H1 (cell line): ENCODE measurements at places on chromosomes 4 and X. TPM values are rescaled to one million over a fixed set of nuclear protein-coding genes. Genes with fewer than 3 reads are reported as not detected.

GRCh38 chr4:921830-922331, 10.2 kb downstream of the GAK start:
- DNase-seq, result no peak

Gene C4orf36
- 1.5 TPM in 2 replicates for total RNA-seq

Gene FAAH2
- 4.1 and 4.4 TPM in 2 replicates for total RNA-seq

GRCh38 chrX:130524476-130525194, 122.8 kb downstream of the RBMX2 start:
- DNase-seq, result no peak

Gene SLC9B2
- 5.2 and 5.9 TPM in 2 replicates for total RNA-seq

DNA sequence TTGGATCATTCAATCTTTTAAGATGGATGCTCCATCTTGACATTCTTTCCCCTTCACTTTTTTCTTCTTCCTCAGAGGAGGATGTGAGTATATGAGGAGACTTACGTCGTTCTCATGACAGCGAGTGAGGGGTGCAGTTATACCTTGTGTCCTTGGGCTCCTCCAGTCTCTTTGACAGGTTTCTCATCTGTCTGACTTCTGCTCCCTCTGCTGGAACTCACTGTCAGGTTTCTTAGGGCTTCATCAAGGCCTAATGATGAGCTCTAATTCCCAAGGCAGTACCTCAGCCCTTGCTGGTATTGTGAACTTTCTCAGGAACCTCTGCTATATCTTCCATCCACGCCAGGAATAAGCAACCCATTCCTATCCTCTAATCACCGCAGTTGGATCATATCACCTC, 237.8 kb upstream of the ADGRL3 start:
- no peak for DNase-seq

Gene BEX4
- 45.1 TPM in 2 replicates for total RNA-seq

Gene ADH1B
- total RNA-seq, result not detected in 2 replicates

GRCh38 chrX:85569686-85570085, 190.2 kb upstream of the POF1B start:
- no peak for DNase-seq

- DNase-seq, result no peak
Observed at GRCh38 chr4:42653626-42654560, 3.0 kb downstream of the ATP8A1 start.

- no peak for DNase-seq
Observed at GRCh38 chr4:83604321-83604720, 68.4 kb downstream of the GPAT3 start.

DNA sequence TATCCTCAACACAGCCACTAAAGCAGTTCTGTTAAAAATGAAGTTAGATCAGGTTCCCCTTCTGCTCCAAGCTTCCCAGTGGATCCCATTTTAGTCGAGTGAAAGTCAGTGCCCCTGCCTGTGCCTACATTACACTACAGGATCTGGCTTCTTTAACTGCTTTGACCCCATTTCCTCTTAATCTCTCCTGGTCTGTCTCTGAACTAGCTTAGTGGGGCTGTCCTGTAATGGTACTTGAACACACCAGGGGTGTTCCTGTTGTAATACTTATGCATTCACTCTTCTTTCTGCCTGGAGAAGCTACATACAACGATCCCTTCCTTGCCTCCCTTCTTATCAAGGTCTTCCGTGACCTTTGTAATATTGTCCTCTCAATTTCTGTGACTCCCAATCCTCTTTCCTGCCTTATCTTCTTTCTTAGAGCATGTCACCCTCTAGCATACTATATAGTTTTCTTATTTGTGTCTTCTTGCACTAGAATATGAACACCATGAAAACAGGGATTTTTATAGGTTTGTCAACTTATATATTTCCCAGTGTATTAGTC, 16.7 kb downstream of the ARSJ start:
- DNase-seq, result no peak

DNA sequence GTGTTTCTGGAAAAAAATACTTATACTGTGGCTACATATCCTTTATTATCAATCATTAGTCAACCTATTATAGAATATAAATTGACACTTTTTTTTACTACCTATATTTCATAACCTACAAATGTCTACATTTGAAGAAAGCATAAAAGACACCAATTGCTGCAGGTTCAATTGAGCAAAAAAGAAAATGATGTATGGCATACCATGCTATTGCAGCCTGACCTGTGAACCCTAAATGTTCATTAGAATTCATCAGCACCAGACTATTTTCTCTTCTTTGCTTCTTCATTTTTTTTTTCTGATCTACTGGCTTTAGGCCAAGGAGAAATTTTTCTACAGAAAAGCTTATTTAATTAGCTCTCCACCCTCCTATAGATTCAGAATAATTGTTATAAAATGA, 1628.2 kb upstream of the IGFBP7 start:
- no peak for DNase-seq

Gene CHRDL1
- total RNA-seq, result 15.6 and 17.4 TPM in 2 replicates

DNA sequence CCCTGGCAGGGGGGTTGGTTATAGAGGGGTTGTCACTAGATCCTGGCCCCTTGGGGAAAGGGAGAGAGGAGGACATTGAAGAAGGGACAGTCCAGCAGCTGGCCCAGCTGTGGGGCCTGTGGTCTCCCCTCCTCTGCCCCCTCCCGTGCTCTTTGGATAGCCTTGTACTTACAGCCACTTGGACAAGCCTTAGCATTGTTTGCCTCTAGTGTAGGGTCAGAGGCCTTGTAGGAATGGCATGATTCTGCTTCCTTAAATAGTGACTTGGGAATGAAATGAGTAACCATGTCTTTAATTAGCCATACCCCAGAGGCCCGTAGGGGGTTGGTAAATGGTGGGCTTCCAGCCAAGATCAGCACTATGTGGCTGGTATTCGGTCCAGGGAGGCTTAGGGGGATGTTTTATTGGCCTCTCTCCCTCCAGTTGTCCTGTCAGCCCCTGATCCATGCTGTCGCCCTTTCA, 230.6 kb downstream of the PTTG2 start:
- no peak for DNase-seq

GRCh38 chr4:76716020-76716419, 181.9 kb downstream of the SOWAHB start:
- DNase-seq, result no peak

Gene RPS6KA6
- 14.6 and 14.7 TPM in 2 replicates for total RNA-seq

DNA sequence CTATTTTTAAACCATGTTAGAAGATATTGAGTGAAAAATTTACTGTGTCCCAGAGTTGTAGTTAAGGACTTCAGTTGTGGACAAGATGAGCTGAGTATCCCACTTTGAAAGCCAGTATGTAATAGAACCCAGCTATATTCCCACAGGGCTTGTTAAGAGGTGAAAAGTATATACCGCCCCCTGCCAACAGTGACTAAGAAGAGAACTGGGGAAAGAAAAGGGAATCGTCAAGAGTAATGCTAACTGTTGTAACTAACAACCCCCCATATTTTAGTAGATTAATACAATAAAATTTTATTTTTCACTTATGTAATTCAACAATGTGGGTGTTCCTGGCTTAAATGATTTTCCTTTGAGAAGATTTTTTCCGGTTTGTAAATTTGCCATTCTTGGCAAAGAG, 250.4 kb upstream of the GIMD1 start:
- no peak for DNase-seq

GRCh38 chr4:107937040-107937439, 5.7 kb downstream of the CYP2U1 start:
- no peak for DNase-seq

DNA sequence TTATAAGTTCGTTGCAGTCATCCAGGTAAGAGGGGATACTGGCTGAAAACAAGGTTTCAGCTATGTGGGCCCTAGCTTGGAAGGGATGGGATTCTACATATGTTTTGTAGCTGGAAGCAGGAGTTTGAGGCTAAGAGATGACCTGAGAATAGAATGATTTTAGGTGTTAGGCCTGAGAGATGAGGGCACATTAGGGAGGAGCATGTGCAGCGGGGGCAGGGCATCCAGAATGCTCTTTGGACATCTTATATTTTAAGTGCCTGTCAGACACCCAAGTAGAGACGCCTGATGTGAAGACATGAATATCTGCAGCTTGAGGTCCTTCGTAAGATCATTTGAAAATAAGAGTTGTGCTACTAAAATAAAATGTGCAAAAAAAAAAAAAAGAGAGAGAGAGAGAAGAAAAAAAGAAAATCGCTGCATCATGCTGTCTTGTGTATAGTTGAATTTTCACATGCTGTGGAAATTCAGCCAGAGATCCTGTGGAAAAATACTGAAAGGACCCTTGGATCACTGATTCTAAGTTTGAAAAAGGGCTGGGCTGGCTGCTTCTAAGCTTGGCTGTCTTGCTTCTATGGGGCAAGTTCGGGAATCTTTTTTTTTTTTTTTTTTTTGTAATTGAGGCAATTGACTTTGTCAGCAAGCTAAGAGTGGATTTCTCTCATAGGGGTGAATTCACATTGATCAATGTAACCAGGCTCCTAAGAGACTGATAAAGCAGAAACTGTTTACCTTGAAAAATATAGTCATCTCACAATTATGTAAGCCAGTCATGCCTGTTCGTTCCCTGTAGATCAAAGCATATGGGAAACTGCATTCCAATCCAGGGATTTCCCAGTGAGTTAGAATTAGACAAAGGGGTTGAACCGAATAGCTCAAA, 341.0 kb upstream of the GATB start:
- DNase-seq, result no peak

GRCh38 chr4:15018361-15018760, 16.1 kb downstream of the CPEB2 start:
- DNase-seq, result no peak

Gene ATP2B3
- total RNA-seq, result 0.15 and 0.19 TPM in 2 replicates

- DNase-seq, result no peak
Observed at GRCh38 chr4:152148057-152148456, 387.2 kb upstream of the GATB start.

GRCh38 chrX:54182194-54182863, 725 bp downstream of the FAM120C start:
- DNase-seq, result no peak

GRCh38 chr4:88958080-88958479, 98.9 kb downstream of the FAM13A start:
- DNase-seq, result no peak
